ENCODE measurements at places on chromosomes 7 and 10. TPM values are rescaled to one million over a fixed set of nuclear protein-coding genes. Genes with fewer than 3 reads are reported as not detected.

DNA sequence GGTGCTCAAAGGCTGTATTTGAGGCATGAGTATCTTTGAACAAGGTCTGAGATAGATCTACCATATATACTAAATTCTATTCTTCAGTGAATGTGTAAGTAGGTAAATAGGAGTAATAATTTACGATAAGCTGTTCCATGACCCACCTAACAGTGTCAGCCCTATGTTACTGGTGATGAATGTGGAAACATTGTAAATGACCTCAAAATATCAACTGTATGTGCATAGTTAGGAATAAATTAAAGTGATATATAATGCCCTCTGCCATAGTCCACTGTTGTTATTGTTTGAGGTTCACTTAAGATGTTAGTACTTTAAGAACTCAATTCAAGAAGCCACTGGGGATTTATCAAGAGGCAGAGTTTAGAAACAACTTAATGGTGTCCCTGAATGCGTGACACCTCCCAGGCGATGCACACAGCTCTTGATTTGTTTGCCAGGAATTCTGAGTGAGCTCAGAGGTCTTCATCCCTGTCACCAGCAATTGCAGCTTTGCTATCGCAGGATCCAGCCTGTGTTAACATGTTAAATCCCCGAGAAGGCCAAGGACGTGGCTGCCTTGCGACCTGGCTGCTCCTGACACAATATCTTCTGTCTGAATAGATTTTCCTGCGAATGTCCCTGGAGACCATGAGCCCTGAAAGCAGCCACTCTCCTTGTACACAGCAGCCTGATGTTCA lies 104.9 kb downstream of the KLF6 start:
- no peak for DNase-seq

GRCh38 chr10:46553238-46554049 lies 3.0 kb downstream of the GPRIN2 start:
- no peak for DNase-seq

- peak; percentile 48 for DNase-seq
Measured at GRCh38 chr10:101272229-101272868, 43.1 kb upstream of the LBX1 start.

GRCh38 chr10:115937768-115938056 lies 335.3 kb downstream of the GFRA1 start:
- no peak for DNase-seq

- no peak for DNase-seq
Measured at GRCh38 chr10:43126759-43127424, 11.4 kb upstream of the CSGALNACT2 start.

DNA sequence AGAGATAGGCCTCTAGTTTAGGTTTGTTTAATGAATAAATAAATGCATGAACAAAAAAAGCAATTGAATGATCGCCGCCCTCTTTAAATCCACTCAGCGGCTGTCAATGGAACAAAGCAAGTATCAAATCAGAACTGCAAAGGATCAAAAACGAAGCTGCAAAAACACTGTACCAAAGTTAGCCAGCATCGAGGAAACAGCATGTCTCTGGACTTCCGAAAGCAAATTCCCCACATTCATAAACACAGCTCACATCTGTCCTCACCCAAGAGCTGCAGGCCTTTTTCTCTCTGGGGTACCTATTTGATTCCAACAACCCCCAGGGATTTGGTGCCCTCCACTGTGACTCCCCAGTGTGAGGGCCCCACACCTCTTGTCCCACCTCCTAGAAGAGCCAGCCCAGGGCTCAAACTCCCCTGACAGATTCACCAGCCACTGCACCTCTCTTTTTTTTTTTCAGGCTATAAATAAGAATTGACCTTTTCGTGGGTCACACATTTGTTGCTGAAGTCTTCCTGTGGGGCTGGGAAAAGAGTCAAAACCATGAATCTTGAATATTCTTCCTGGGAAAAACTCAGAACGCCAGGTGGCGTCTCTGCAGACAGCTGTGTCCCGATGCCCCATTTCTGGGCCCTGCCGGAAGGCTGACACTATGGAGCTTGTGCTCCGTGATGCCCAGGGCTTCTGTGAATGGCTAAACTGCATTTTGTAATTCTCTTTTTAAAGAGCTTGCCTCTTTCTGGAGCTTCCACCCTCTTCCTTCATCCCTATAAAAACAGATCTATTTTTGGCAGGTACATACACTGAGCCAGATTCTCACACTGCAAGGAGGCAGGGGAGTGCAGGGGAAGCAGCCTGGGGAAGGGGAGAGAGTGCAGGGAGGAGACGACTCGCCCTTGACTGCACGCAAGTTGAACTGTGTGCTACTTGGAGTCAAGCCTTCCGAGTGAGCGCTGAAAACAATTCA lies 51.7 kb downstream of the HSPA12A start:
- DNase-seq: peak; percentile 57

DNA sequence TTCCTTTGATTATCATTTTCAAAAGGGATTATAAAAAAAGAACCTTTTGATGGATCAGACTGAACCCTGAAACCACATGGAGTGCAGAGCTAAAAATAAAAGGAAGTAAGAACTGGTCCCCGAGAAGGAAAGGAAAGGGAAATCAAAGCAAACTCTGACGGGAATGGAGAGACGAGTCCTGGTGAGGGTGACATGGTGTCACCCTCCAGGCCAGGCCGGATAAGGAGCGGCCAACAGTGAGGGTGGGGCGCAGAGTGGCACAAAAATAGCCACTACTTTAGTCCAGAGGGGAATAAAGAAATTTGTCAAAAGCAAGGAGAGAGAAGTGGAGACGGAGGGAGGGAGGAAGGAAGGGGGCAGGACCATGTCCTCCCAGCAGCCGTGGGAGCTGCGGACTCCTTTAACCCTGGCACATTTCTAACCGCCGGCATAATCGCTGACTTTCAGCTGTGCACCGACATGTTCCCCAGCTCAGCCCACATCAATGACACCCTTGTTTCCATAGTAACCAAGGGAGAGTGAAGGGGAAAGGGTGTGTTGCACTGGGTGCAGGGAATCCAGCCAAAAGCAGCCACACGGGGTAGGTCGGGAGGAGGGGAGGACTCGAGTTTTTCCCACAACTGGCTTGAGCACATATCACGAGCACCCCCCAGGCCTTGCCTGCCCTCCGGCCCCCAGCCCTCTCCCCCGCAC lies 29.7 kb downstream of the TRIM8 start:
- DNase-seq: peak; percentile 55

The CYP3A7 gene
- not detected for total RNA-seq

The CARD11 gene
- 0.95 TPM for total RNA-seq

Data from uterus (tissue), 4 donors.